ENCODE measurements at places on chromosomes 3 and 15.

GRCh38 chr3:193502871-193503270 is 51.8 kb downstream of the ATP13A4 start:
- no peak for DNase-seq

- DNase-seq, result no peak
Observed at GRCh38 chr3:98711426-98711825, 51.7 kb upstream of the ST3GAL6 start.

- DNase-seq, result no peak
Observed at GRCh38 chr3:111800472-111800871, 58.6 kb upstream of the PHLDB2 start.

GRCh38 chr15:66899555-66900350 is 165.6 kb upstream of the SMAD3 start:
- DNase-seq, result no peak

DNA sequence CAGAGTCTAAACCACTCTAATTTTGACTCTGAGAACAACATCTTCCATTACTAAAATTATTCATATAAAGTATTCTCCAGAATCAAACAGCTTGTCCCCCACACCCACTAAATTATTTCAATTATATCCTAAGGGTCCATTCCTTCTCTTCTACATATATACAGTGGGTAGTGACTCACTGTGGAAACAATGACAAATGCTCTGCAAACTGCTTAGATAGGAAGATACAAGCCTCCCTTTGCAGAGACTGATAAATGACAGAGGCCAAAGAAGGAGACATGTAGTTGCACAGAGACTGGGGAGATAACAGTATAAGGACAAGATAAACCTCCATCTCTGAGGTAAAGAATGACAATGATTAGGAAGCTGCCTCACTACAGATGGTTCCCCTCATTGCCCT is 1087.4 kb downstream of the AGBL1 start:
- DNase-seq, result no peak

DNA sequence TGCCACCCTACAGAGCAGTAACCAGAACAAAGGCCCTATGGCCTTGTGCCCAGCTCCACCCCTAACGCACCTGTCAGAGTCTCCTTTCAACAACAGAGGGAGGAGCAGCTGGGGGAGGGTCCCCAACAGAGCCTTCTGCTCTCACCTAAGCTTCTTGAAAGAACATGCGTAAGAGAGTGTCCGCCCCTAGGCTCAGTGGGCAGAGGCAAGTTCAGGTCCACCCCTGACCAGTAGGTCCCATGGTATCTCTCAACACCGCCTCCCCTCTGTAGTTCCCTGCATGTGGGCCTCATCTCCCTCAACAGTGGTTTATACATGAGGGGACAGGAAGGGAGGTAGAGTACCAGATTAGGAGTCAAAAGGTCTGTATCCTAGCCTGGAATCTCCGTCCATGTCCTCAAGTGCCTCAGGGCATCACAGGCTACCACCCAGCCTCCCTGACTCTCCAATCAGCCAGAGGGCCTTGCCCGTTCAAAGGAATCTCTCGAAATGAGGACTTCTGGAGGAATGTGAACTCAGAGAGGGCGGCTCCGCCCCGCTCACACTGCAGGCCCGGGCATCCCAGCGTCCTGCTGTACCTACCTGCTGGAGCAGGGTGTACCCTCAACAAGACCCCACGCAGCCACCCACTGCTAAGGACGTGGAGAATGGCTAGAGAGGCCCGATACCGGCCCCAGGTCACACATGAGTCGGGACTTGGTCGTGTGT is 680 bp downstream of the POC1A start:
- no peak for DNase-seq

DNA sequence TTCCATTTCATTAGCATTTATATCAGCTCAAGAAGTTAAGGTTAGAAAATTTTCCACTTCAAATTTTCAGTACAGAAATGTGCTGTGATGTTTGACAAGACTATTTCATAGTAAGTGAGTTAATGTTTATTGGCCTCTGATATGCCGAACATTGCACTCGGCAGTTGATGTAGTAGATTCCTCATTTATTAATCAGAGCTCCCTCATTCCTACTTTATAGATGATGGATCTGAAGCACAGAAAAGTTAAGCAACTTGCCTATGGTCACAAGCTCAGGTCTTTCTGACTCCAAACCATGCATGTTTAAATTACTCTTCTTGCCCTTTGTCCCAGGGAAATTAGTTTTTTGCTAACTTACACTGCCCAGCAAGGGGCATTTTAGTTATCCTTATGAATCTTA is 92.0 kb downstream of the ATG7 start:
- no peak for DNase-seq

- no peak for DNase-seq
Observed at GRCh38 chr3:15428539-15428938, 1.1 kb downstream of the EAF1 start.
